ENCODE measurements at places on chromosomes 7 and 10.

- no peak for DNase-seq
These were observed 22.3 kb downstream of the CNPY1 start for GRCh38 chr7:155524018-155524556.

DNA sequence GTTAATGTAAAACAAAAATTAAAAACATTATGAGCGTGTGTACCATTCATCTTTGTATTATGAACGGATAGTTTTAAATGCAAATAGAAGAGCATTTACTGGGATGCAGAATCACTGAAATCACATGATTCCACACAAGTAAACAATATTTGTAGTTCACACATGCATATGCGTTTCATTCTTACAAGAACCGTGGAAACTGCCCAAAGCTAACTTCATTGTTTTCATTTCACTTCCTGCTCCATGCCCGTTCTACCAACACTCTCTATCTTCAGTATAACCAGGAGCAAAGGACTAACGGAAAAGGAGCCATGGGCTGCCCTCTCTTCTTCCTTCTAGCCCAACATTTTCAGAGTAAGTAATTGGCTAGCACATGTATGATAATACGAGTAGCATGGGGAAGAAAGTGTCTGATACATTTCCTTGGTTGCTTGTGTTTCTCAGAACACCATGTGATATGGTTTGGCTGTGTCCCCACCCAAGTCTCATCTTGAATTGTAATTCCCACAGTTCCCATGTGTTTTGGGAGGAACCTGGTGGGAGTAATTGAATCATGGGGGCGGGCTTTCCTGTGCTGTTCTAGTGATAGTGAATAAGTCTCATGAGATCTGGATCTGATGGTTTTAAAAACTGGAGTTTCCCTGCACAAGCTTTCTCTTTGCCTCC lies 38.8 kb downstream of the ZNF783 start:
- DNase-seq = no peak

DNA sequence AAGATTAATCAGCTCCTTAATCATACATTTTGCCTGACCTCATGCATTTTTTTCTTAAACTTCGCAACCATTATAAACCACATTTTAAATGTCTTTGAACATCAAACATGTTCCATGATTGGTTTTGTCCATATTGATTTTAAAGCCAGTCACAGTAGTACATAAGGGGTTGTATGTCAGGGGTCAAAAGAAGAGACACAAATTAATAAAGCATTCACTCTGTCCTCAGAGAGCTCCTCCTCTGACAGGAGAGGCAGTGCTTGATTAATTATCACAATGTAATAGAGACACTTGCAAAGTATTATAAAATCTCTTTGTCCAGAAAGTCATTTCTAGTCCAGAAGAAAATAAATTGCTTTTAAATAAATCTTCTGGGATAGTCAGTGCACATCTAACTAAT lies 195.5 kb downstream of the MAGI2 start:
- DNase-seq = no peak

- DNase-seq = no peak
These were observed 10.7 kb upstream of the REPIN1 start for GRCh38 chr7:150357771-150358427.

DNA sequence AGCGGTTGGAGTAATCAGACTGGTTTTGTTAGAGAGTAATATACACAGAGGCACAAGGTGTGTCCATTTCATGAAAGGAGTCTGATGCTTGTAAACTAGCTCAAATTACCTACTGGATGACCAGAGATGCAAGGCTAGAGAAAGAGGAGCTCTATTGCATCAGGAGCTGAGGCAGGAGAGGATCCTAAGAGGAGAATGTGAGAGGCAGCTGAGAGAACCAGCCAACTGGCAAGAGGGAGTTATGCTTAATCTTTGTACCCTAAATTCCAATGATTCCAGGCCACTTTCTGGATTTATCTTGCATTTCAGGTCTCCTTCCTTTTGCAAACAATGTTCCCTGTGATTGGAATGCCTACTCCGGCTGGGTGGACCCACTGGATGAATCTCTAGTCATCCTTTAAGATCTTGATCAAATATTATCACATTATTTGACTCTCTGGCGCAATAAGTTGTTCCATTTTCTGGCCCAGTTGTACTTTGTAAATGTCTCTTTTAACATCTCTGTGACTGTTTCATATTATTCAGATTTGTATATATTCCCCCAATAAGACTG lies 57.5 kb upstream of the PTPN12 start:
- DNase-seq = no peak

DNA sequence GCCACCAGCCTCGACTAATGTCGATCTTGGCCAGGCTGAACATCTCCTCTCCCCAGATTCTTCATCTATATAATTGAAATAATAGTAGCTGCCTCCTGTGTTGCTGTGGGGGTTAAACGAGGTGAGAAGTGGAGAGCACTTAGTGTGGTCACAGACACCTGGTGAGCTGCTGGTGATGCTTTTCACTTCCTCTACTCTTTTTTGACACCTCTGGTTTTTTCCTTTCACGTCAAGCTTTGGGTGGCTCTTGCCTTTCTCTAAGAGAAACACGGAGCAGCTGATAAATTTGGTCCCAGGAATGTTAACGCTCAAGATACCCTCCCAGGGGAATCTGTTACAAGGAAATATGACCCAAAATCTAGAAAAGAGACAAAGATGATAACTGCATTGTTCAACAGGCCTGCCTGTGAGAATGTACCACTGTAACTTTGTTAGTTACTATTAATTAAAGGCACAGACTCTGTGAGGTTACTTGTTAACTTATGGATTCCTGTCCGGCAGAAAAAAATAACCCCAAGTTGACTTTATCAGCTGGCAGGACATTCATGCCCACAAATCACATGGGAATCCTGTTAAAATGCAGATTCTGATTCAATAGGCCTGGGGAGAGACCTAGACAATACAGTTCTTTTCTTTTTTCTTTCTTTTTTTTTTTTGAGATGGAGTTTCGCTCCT lies 9.5 kb upstream of the NPFFR1 start:
- no peak for DNase-seq

- DNase-seq = no peak
These were observed 35.6 kb downstream of the SYPL1 start for GRCh38 chr7:106076537-106076936.

- no peak for DNase-seq
These were observed 147.9 kb upstream of the PDE1C start for GRCh38 chr7:32218154-32218467.

DNA sequence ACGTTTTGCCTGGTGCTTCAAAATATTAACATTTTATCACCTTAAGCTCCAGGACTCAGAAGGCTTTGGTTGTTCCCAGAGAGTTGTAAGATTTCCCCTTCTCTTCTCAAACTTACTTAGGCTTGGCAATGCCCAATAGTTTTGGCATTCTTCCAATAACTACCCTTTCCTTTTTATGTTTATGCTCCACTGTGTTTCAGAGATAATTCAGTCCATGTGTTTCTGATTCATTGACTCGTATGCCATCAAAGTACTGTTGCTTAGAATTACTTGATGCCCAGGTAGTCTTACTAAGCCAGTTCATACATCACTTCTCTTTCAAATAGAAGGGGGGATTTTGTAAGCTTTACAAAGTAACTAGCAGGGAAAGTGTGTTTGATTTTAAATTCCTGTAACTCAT lies 66.6 kb downstream of the AGMO start:
- DNase-seq = no peak

DNA sequence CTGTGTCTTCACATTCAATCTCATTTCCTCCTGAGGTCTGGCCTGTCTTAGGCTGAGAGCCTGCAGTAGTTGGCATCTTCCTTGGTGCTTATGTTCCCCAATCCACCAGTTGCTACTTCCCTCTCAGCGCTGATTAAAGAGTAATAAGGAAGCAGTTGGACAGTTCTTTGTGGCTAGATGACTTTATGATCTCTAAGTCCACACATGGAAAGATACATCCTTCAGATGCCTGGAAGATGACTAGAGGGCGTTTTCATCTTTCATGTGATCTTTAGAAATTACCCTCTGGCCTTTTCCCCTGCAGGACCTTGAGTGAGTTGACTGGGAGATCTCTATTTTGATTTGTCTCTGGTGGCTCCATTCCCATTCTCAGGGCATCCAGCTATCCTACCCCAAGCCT lies 204.5 kb downstream of the GRM3 start:
- no peak for DNase-seq

DNA sequence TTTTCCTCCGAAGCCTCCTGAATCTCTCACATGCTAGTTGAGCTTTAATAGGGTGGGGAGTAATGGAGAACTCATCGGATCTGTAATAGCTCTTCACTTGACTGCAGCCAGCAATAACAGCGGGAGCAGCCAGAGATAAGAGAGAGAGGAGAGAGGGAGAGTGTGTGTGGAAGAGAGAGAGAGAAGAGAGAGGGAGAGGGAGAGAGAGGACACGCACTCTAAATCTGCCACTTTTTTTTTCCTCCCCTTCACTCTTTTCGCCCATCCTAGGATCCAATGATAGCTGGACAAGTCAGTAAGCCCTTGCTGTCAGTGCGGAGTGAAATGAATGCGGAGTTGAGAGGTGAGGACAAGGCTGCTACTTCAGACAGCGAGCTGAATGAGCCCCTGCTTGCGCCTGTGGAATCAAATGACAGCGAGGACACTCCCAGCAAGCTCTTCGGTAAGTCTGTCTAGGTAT lies 107.9 kb downstream of the POU6F2 start:
- DNase-seq = peak; percentile 20

DNA sequence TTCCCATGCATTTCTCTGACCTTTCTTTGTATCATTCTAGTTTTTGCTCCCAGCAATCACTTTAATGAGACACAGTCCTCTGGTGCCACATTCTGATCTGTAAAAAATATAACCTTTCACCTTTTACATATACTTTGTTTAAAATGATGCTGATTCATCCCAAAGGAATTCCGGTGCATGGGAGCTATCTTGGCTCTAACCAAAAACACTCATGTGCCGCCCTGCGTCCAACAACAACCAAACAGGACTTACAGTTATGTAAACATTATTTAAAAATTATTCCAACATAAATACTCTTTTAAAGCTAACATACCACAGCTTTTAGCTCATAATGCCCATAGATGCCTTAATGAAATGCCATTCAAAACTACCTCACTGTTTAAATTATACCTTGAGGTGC lies 7.7 kb upstream of the OPALIN start:
- DNase-seq = no peak

DNA sequence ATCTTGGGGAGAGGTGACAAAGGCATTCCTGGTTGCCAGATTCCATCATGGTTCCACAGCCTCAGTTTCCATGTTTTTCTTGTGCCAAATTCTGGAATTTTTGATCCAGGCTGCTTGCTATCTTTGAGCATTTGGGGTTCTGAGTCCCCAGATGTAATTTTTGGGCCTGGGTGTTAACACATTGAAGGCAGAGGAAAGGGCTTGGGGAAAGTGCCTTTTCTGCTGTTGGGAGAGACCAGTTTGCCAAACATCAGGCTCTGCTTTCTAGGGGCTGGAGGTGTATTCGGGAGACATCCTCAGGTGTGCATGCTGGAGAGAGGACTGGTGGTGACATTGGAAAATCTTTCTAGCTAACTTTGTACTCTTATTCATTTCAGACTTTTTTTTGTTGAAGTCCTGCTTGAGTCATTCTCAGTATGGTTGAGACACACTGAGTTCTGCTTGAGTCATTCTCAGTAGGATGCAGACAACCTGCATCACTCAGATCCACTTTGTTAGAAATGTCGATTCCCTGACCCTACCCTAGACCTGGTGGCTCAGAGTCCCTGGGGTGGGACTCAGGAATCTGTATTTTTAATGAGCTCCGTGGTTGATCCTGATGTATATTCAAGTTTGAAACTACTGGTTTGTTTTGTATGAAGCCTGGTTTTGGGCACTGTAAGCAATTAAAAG lies 101.0 kb downstream of the LRMDA start:
- DNase-seq = no peak

GRCh38 chr7:23315366-23315765 lies 16.2 kb downstream of the MALSU1 start:
- no peak for DNase-seq

DNA sequence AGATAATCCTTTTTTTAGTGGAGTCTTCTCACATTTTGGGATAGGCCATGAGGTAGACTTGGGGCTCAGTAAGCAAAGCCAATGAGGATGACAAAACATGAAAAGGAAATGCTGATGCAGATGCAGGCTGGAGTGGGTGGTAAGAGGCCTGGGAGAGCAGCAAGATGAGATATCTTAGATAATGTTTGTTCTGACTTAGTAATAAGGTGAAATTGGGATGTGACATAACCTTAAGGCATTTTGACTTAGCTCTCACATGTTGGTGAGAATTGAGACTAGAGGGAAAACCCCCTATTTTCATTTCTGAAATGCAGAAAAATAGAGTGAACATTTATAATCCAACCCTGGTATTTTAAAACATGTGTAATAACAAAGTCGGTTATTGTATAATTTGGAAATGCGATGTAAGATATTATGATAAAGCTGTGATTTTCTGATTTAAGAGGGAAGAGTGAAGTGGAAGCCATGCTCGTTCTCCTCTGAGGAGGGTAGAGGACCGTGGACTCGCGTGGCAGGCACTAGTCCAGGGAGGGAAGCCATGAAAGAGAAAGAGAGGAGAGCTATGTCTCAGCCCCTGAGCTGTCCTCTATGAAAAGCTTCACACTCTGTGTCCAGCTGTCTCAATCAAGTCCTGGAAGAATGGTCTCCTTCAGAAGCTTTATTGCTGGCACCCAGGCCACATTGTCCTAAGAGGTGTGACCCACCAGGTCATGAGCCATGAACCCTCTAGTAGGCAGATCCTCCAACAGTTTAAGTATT lies 57.3 kb downstream of the ST7 start:
- no peak for DNase-seq

DNA sequence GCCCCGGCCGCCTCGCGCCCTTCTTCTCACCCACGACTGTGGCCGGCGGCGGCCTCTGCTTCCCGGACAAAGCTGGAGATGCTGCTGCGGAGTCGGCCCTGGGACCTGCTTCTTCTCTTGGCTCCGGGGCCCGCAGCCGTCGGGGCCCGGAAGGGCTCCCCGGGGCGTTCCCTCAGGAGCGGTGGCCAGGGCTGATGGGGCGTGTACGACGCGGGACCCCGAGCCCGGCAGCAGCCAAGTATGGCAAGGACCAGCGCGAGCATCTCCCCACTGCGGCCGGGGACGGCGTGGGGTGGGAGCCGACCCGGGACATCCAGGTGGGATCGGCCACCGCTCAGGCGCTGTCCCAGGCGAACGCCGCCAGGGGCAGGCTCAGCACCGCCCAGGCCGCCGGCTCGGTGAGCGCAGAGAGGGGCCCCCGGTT lies 27.6 kb upstream of the BMS1 start:
- DNase-seq = peak; percentile 50

- DNase-seq = no peak
These were observed 54.4 kb downstream of the MYPN start for GRCh38 chr10:68163735-68164134.

DNA sequence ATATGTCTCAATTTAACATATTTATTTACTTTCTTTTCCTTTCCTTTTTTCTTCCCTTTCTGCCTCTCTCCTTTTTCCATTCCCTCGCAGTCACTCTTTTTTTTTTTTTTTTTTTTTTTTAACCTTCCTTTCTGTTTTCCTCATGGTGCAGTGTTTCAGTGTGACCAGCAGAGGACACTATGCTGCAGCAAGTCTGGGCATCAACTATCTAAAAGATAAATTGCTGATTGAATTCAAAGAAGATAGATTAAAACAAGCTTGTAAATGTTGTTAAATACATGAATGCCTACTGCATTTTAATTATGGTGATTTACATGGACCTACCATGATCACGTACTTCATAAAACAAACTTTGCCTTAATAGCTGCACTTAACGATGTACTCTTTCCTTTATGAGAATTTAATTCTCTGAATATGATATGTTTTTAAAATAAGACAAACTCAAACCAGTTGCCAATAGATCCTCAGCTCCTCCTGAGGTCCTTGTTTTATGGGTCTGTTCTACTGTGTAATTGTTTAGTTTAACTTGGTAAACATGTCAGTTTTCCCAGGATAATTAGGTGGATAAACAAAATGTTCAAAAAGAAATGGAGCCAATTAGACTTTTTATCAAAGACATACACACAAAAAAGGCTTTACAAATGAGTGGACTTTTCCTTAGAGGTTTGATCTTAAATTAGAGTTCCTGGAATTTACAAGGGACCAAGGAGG lies 101.0 kb upstream of the AGR3 start:
- DNase-seq = no peak

Data from WTC11 (cell line).